ENCODE measurements at places on chromosomes 13 and 19.

DNA sequence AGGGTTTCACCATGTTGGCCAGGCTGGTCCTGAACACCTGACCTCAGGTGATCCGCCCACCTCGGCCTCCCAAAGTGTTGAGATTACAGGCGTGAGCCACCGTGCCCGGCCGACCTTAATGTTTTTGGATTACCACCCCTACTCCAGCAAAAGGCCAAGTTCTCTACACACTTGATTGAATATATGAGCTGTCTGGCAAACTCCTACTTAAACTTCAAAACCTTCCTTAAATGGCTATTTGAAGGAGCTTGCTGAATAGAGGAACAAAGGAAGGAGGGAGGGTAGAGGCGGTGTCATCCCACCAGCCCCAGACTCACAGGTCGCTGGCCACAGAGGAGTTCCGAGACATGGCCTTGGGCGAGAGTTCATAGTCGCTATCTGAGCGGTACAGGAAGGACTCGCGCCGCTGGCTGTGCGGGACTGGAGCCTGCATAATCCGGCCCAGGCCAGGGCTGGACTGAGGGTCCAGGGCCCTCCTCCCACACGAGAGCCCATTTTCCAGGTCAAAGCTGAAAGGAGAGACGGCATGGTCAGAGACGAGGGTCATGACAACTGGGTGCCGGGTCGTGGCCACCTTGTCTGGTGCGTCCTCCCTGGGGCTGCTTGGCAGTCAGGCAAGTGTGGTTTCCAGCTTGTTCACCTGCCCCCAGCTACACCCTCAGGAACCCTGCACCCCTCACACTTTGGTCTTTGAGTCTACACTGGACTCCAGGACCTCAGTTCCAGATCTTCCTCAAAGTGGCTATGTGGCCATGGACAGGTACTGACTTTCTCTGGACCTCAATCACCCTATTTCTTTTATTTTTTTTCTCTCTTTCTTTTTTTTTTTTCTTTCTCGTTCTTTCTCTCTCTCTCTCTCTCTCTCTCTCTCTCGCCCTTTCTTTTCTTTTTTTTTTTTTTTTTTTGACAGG is 4.2 kb downstream of the PDE4C start:
- no peak for DNase-seq

GRCh38 chr13:94712812-94713560 is 641 bp upstream of the SOX21 start:
- no peak for DNase-seq

DNA sequence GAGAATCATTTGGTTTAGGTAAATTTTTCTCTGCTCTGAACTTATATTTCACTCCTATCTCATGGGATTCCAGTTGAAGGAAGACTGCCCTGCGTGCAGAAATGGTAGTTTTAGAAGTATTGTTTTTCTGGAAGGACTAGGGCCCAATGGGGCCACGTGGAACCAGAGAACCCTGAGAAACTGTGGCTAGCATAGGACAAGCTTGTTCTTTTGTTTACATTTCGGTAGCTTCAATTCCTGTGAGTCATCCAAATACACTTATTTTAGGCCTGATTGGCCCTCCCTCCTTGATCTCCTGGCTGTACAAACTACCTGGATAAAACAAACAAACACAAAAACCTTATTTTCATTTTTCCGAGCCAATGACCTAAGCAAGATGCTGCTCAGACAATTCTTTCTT is 124.0 kb downstream of the ITGBL1 start:
- DNase-seq = no peak

DNA sequence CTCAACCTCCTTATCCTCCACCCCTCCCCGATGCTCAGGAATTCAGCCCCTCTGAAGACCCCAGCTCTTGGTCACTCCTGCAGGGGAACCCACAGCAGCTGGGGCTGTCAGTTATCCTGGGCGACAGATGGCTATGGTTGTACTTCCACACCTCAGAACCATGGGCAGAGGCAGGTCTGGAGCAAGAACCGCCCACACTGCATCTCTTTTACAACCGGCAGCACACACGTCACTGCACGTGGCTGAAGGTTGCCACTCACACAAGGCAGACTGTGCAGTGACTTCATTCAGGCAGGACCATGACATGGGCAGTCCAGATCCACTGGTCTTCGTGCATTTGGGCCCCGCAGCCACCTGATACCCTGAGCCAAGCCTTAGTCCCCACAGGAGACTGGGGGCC is 21.5 kb upstream of the SDHAF1 start:
- no peak for DNase-seq

GRCh38 chr13:30708541-30708940 is 26.8 kb upstream of the ALOX5AP start:
- no peak for DNase-seq

GRCh38 chr13:20193162-20193906 is 596 bp upstream of the GJB2 start:
- DNase-seq = no peak

DNA sequence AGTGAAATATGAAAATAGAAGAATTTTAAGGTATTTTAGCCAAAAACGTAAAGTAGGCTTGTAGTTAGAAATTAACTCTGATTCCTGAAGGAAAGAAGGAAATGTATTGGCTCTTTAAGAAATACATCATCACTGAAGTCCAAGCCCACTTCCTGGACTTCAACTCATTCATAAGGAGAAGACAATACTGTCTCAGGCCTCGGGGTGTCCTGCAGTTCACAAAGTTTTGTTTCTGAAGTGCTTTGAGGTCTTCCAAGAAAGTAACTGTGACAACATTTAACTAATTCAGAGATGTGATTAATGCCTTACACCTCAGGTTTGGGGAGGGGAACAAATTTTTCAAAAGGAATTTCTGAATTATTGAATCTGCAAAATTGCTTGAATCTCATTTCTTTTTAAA is 65.8 kb upstream of the STARD13 start:
- DNase-seq = no peak

DNA sequence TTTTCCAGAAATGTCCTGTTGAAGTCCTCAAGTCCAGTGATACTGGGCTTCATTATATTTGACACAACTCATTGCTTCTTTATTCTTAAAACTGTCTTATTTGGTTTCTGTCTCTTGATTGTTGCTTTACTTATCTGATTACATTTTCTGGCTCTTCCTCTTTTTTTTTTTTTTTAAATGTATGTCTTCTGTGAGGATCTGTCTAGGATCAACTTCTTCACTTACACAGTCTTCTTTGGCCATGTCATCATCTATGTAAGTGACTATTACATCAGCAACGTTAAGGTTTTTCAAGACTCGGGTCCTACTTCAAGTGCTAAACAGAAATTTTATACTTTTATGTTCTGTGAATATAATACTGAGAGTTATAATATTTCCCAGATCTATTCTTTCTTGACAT is 162.1 kb downstream of the PDS5B start:
- DNase-seq = no peak

- no peak for DNase-seq
Observed at GRCh38 chr13:90360785-90361184, 986.7 kb upstream of the MIR17HG start.

DNA sequence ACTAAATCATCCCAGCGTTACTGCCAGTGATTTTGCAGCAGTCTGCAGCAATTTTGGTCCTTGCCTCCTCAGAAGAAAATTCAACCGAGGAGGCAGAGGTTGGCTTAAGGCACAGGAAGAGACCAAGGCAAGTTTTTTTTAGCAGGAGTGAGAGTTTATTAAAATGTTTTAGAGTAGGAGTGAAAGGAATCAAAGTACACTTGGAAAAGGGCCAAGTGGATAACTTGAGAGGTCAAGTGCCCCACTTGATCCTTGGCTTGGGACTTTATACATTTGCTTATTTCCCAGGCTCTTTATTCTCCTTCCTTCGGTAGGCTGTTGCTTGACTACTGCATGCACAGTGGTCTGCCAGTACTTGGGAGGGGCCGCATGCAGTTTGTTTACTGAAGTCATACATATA is 2.9 kb upstream of the ZNF134 start:
- no peak for DNase-seq

GRCh38 chr19:44909775-44910174 is 4.2 kb downstream of the APOE start:
- no peak for DNase-seq

DNA sequence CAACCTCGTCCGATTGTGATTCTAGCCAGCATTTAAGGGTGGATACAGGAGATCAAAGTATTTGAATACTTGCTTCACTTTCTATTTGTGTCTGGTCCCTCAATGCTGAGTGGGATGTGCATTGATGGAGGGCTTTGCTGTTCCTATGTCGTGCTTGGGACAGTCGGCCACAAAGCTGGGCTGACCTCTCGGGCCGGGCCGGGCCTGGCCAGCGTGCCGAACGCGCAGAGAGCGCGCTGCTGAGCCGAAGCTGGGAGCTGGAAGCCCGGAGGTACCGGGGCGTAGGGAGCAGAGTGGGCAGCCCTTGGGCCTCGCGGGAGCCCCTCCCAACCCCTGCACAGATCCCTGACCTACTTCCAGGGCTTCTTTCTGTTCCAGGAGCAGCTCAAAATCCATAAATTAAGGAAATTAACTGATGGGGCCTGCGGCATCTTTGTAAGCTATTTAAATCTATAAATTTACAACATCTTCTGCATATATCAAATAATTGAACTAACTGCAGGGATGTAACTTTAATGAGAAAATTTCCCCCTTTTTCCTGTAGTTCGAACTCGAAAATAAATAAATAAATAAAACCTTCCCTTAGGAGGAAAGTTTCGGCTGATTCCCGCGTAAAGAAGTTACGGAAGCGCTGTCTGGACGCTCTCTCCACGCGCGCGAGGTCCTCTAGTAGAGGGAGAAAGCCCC is 1.8 kb upstream of the KCTD15 start:
- DNase-seq = no peak

- DNase-seq = no peak
Observed at GRCh38 chr13:41058295-41059070, 2.8 kb upstream of the WBP4 start.

GRCh38 chr19:45352914-45353796 is 12.6 kb downstream of the KLC3 start:
- DNase-seq = no peak

- no peak for DNase-seq
Observed at GRCh38 chr19:7363225-7363624, 14.5 kb downstream of the ARHGEF18 start.

- DNase-seq = no peak
Observed at GRCh38 chr13:79937311-79937710, 403.6 kb downstream of the SPRY2 start.

- DNase-seq = peak; percentile 9
Observed at GRCh38 chr13:27482983-27483382, 32.6 kb upstream of the MTIF3 start.
